Activated T-cell treated with anti-CD3 and anti-CD28 coated beads, Interleukin-2, amount 50 U/mL, for 24 hours (primary cell): ENCODE measurements at places on chromosomes 6 and 20.

DNA sequence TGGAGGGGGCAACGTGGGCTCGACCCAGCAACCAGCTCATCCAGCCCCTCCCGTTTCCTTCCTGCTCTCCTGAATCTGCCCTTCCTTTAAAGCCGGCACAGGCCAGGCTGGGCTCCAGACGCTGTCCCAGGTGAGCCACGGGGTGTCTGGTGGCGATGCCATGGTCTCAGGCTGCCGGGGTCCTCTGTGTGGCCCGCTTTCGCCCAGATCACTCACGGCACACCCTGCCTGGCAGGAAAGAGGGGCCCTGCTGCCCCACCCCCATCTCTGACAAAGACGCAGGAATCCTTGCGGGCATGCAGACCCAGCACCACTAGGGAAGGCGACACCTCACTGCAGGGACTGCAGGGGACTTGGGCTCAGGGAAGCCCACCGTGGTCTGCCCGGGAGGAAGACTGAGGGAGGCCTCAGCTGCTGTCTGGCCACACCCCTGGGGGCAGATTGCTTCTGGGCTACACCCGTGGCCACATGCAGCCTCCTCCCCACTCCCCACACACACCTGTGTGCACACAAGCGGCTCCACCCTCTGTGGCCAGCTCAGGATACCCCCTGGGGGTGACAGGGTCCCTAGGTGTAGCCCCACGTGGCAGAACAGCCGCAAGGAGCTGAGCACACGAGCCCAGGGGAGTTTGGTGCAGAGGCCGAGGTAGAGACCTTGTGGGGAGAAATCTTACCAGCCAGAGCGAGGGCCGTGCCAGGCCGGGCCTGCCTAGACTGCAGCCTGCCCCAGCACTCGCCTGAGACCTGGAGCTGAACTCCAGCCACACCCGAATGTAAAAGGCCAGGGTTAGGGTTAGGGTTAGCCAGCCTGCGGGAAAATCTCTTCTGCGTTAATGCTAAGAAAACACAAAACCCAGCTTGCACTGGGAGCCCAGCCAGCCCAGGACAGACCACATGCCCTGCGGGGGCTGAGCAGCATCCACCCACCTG is 104.6 kb downstream of the DLL1 start:
- DNase-seq = no peak

DNA sequence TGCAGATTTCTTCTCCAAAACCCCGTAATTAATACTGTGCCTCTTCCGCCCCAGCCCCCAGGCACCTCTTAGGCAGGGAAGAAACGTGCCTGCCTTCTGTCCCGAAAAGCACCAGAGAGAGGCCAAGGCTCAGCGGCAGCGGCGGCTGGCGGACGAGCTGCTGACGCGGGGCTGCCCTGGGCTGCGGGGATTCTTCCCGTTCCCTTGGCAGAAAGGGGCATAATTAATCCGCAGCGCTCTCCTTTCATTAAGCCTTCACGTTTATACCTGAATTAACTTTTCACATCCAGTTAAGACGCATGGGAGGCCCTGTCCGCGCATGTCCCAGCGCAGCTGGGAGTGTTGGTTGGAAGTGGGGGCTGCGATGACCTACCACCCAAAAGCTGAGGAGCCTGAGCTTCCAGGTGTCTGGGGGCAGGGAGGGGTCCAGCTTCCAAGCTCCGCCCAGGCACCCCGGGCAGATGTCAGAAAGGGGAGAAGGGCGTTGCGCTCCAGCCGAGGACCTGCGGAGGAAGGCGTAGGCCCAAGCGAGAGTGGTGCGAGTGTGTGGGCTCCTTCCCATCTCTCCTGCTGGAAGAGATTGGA is 167.4 kb upstream of the LRFN2 start:
- no peak for DNase-seq

GRCh38 chr6:132199343-132199742 is 201.9 kb downstream of the MOXD1 start:
- DNase-seq = no peak

DNA sequence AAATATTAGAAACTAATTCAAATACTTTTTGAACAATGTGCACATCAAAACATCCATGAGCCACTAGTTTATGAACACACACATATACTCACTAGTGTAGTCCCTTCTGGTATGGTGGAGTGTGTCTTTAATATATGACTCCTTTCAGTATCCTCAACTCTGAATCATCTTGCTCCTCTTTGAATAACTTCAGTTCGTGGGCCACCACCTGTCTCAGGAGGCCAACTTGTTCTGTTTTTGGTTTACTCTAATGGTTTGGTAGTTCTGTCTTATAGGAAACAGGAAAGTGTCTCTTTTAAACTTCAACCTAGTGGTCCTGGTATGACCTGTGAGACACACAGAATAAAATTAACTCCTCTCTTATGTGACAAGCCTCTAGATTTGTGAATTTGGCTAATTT is 55.6 kb downstream of the ZNF292 start:
- no peak for DNase-seq

GRCh38 chr6:43949551-43949991 is 177.7 kb downstream of the MRPL14 start:
- peak; percentile 5 for DNase-seq

DNA sequence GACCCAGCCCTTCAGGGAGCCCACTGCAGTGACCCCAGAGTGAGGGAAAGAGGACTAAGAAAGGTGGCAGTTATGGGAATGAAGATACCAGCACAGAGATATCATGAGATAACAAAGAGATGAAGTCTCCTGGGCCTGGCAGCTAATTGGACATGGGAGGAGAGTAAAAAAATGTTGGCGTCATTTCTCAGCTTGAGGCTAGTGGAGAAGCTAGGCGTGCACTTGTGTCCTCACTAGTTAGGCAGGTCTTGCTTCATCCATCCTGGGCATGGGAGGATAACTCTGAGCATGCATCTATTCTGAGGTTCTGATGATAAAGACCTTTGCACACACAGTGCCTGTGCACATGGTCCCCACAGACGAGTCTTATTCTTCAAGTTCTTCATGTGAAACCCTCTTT is 4.1 kb upstream of the GFOD1 start:
- no peak for DNase-seq

GRCh38 chr20:48212806-48213509 is 427.7 kb upstream of the SULF2 start:
- no peak for DNase-seq

DNA sequence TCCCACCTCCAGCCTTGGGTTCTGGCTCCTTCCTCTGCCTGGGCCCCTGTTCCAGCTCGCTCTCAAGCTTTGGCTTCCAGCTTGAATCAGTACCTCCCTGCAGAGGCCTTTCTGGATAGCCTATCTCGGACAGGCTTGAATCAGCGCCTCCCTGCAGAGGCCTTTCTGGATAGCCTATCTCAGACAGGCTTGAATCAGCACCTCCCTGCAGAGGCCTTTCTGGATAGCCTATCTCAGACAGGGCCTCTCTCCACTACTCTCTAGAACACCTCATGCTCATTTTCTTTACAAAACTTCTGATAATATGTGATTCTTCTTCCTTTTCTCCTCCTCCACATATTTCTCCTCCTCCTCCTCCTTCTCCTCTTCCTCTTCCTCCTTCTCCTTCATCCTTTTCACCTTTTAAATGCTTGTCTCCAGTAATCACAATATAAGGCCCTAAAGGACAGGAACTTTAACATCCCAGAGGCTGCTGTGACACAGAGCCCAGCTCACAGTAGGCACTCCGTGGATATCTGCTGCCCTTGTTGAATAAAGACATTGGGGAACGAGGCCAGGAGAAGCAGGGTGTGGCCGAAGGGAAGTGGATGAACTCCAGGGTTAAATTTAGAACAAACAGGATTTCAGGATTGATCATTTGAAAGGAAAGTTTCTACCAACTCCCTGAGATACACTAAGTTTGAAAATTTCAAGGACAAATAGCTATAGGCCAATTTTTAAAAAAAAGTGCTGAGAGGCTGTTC is 9.3 kb upstream of the RPS6KA2 start:
- DNase-seq = no peak
